Right ventricle myocardium superior (tissue), 1 donor: ENCODE measurements at places on chromosomes 4 and X. TPM values are rescaled to one million over a fixed set of nuclear protein-coding genes. Genes with fewer than 3 reads are reported as not detected.

DNA sequence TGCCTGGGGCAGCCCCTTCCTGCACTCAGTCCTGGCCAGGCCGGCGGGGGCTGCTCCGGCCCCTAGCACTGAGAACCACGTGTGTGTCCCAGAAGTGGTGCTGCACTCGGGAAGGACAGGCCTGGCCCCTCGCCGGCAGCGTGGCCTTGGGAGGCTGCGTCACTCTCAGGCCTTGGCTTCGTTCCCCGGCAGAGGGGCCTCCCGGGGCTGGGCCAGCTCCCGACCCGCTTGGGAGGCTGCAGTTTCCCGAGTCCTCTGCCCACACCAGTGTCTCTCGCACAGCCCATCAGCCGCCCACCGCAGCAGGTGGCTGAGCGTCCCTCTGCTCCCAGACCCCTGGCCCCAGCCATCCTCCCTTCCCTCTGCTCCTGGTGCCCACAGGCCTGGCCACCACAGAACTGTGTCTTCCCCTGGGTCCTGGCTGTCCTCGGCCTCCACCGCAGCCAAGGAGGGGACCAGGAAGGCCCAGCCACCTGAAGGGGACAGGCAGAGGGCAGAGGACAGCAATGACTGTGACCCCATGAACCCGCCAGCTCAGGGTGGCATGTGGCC, 10.9 kb upstream of the CPLX1 start:
- DNase-seq: peak; percentile 31

Gene MCF2
- total RNA-seq: 0.83 TPM

Gene CXCL6
- not detected for total RNA-seq

Gene VCX3B
- not detected for total RNA-seq

- DNase-seq: no peak
Observed at GRCh38 chr4:174464949-174465348, 57.3 kb downstream of the HPGD start.

GRCh38 chr4:21046141-21046540, 345.9 kb downstream of the PACRGL start:
- DNase-seq: no peak

DNA sequence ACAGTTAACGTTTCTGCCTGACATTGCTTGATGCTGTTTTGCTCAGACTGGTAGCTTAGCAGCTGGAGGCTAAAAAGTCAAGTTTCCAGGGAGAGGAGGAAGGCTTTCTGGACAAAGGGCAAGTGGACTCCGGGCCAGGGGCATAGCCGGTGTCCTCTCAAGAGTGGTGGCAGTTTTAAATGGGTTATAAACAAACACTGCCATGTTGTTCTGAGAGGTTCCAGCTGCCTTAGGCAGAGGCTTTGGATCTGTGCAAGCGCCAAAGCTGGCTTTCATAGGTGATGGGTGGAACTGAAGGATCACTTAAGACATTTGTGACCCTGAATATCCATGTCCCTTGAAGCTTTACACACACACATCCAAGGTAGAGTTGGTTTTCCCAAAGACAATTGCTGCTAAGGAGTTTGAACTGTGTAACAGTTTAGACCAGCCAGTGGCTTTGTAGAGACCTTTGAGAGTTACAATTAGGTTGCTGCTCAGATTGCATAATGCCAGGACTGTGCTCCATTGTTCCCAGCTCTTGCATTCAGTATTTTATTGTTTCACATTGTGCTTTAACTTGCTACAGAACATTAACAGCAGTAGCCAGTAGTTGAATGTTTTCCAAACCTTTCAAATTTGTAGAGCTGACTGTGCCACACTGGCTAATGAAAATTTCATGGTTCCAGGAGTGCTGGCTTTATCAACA, 54.1 kb upstream of the AP1S2 start:
- no peak for DNase-seq

Gene SH3TC1
- 8.2 TPM for total RNA-seq

DNA sequence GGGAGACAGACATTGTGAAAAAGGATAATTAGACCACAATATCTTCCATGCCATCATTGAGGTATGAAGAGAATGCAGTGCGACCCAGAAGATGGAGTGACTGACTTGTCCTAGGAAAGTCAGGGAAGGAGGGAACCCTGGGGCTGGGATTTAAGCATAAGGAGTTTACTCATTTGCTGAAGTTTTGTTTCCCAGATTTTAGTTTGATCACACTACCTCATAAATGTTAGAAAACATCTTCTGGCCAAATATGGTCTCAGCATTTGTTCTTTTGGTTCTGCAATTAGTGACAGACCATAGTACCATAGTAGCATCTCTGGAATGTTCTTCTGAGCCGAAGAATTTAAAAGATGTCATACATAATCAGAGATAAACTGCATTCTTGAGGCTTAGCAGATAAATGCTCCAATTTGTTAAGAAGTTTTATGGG, 96.5 kb upstream of the PGRMC2 start:
- DNase-seq: no peak

DNA sequence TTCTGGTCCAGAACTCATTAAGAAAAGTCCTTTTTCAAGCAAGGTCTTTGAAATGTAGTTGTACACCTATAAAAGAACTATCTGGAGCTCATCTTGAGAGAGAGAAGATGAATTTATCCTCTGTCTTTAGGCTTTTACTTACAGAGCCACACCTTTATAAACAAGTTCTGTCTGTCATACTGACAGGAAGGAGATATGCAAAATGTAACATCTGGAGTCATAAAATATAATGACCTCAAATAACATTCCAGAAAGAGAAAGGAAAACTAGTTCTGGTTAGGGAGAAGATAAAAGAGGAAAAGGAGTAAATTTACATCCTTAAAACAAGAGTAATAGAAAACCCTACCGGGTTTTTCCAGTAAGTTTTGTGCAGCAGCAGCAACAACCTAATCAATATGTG, 1.3 kb downstream of the INPP4B start:
- no peak for DNase-seq

- DNase-seq: no peak
Observed at GRCh38 chr4:67721315-67721769, 20.4 kb upstream of the UBA6 start.

DNA sequence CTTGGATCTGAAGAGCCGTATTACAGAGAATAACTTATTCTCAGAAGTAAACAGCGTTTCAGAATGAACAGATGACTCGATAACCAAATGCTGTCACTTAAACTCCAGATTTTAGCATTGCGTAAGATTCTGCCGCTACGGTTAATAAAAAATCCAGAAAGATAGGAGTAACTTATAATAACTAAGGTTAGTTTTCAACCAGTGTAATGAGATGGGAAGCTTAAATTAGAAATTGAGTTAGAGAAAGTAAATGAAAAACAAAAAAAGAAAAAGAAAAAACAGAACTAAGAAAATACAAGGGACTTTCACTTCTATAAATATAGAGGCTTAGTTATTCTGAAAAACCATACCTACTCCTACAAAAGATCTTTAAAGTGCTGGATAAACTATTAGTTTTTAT, 13.1 kb upstream of the PARM1 start:
- DNase-seq: no peak

Gene PLXNB3
- total RNA-seq: 1.5 TPM

Gene UCP1
- total RNA-seq: not detected

Gene RS1
- not detected for total RNA-seq

GRCh38 chr4:139554642-139554892, 1.5 kb downstream of the SETD7 start:
- no peak for DNase-seq

Gene DMP1
- not detected for total RNA-seq

GRCh38 chr4:99507349-99507748, 3.5 kb upstream of the C4orf17 start:
- no peak for DNase-seq

DNA sequence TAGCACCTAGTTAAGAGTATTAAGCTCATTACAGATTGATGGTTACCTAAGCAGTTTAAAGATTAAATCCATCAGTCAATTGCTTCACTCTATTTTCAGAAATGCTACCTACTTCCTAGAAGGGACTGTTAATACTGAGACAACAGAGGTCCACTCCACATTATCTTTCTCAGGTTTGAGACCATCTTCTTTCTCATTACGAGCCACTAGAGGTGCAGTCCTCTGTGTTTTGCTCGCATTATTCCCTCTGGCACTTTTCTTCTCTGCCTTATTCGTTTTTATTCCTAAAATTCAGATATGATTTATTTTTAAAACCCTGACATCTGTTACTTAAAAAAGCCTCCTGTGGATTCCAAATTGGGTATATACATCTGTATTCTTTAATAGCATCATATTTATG, 459.1 kb downstream of the FSTL5 start:
- no peak for DNase-seq

Gene AVPR2
- total RNA-seq: 4.1 TPM

GRCh38 chr4:98603683-98604521, 54.5 kb downstream of the TSPAN5 start:
- DNase-seq: no peak

DNA sequence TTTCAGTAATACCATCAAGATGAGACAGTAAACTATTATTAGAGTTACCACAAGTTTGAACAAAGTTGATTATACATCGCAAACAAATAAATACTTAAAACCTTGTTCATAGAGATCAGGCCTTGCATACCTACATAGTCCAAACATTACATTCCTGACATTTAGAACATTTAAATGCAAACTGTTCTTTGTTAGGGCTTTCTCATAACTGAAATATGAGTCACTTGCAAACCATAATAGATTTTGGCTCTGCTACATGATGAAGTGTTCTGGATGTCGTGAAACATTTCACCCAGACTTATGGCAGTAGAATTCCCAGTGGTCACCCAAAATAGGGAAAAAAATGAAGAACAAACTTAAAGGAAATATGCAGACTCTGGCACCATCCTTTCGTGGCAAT, 75.0 kb downstream of the FAT4 start:
- DNase-seq: no peak

- DNase-seq: no peak
Observed at GRCh38 chr4:142549726-142550463, 296.2 kb downstream of the INPP4B start.

Gene MSANTD1
- 0.54 TPM for total RNA-seq

Gene AFF2
- 0.24 TPM for total RNA-seq

Gene DDX53
- total RNA-seq: not detected

GRCh38 chrX:135632353-135632752, 81.1 kb upstream of the CT45A1 start:
- no peak for DNase-seq

DNA sequence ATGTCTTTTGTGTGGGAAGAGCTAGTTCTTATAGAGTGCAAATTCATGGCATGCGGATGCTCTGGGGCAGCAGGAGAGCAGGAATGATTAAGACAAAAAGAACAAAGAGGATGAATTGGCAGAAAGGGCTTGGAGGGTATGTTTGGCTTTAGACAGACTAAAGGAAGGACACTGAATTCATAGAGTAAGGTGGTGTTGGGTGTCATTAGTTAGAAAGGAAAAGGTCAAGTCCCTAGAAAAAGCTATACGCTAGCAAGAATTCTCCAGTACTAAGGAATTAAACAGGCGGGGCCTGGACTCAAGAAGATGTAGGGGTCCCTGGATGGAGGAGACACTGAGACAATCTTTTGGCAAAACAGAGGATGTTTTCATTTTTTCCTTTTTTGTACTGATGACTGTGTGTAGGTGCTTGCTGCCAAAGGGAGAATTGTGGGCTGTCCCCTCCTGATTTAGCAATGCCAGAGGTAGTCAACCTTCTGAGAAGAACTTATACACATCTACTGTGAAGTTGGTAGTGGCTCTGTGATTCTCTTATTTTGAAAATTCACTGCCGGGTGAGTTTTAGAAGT, 391.0 kb downstream of the SPRY1 start:
- DNase-seq: no peak

DNA sequence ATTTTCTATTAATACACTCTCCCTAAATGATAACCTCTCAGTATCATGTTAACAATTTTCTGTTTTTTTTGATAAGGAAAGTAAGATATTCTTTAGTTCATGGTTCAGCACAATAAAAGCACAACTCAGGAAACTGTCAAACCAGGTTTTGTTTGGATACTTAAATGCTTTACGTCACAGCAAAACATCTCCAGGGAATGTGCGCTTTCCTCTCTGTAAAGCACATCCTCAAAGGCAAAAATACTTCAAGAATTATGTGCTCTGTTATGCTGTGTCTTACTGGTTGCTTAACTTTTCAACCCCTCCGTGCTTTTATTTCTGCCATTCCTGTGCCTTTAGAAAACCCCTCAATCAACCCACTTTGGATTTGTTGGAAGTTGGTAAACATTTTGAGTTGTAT, 27.8 kb downstream of the SNX25 start:
- no peak for DNase-seq

Gene MGAT4D
- not detected for total RNA-seq

- DNase-seq: no peak
Observed at GRCh38 chrX:7444967-7445366, 297.0 kb upstream of the PUDP start.

GRCh38 chr4:40594261-40595178, 35.1 kb downstream of the RBM47 start:
- DNase-seq: no peak

Gene UGT2B15
- not detected for total RNA-seq
